ENCODE measurements at places on chromosomes 16 and 17. TPM values are rescaled to one million over a fixed set of nuclear protein-coding genes. Genes with fewer than 3 reads are reported as not detected.

Gene GAS2L2
- total RNA-seq, result not detected

Gene CRYBA1
- total RNA-seq, result 0.15 TPM

Gene PIPOX
- total RNA-seq, result 3.0 TPM

Gene CCL4
- total RNA-seq, result not detected
